ENCODE measurements at places on chromosomes 6 and 20.

DNA sequence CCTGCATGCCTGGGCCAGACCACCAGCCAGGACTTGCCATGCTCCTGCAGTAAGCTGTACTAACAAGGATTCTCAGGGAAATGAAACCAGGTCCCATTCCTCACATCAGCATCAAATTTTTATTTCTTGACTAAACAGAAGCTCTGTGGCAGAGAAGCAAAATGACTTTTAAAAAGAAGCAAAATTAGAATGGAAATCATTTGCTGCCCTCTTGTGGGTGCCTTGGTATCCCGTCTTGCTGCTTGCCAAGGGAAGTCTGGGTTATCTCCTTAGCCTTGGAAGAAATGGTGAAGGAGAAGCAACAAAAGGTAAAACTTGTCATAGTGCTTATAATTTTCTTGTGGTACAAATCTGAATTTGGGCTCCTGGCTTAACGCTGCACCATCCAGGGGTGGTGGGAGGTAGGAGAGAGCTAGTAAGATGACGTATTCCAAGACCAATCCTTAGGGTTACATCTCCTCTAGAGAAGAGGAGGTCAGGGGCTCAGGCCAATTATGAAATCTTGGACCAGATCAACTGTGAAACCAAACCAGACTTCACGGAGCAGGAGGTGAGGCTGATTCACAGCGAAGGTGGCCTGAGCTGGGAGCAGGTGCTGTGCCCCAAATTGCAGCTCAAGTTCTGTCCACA lies 107.5 kb downstream of the FAXC start:
- peak; percentile 24 for DNase-seq

DNA sequence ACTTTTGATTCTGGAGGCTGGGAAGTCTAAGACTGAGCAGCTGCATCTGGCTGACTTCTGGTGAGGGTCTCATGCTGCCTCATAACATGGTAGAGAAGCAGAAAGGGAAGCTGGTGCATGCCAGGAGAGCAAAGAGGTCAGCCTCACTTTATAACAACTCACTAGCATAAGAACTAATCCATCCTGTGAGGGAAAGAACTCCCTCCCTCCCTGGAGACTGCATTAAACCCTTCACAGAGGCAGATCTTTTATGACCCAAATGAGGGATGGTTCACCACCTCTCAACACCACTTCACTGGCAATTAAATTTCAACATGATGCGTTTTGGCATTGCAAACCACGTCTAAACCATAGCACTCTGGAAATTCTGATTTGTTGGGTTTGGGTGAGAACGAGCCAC lies 33.9 kb downstream of the STXBP5 start:
- no peak for DNase-seq

DNA sequence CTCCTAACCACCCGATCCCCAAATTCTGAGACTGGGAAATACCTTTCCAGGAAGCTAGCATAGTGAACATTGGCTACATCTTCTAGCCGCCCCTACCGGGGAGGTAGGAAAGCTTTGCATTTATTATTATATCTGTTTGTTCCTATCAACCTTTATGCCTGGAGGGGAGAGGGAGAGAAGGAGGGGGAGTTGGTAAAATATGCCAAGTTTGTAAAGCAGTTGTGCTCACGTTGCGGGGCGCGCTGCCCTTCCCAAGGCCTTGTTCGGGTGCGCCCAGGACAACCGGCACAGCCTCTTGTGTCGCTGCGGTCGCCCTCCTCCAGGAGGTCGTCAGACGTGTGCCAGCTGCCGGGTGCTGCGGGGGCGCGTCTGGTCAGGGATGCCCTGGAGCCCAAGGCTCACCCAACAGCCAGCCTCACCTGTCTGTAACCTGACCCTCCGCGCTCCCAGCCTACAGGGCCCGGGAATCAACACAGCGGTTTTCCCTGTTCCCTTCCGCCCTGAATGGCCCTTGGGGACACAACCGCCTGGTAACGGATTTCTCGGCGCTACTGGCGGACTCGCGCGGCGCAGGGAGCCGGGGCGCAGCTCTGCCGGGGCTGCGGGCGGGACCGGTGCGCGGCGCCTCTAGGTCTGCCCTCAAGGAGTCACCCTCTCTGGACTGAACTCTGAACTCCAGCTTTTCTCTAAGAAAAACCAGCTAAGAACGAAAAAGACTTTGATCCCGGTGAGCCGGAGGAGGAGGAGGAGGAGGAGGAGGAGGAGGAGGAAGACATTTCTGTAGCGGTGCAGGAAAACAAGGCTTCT lies 1.1 kb upstream of the OVOL2 start:
- no peak for DNase-seq

DNA sequence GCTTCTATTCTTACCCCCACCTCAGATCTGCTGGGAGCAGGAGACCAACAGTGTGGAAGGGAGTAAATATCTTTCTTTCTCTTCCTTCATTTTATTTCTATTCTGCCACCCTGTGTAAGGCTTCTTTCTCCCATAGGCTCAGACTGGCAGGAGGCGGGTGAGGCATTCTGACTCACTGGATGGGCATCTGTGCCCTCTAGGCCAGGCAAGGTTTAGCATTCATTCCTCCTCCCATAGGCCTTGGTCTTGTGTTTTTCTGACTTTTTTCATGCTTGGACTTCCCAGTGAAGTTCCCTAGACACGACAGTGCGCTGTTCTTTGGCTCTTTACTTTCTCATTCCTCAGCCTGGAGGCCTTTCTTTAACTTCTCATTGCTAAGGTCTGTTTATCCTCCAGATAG lies 235.2 kb downstream of the SYNE1 start:
- peak; percentile 50 for DNase-seq

GRCh38 chr6:122381494-122382265 lies 17.8 kb upstream of the HSF2 start:
- DNase-seq: peak; percentile 81

GRCh38 chr6:100612094-100612493 lies 147.4 kb upstream of the SIM1 start:
- DNase-seq: peak; percentile 86

DNA sequence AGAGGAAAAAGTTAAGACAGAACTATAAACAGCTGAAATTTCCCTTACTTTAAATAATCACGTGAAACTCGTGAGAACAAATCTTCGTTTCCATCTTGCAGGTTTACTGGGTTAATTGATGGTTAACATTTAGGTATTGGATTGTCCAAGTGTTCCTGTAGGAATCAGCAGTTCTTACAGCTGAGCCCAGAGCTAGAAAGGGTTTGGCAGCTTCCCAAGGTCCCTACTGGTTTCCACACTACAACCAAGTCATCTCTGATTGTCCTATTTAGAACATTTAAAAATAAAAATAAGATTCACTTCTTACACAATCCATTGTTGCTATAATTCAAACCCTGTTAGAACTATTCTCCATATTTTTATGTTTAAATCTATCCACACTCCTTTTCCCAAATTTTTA lies 15.8 kb downstream of the MPC1 start:
- DNase-seq: no peak

Measured in AG10803 (cell line).